ENCODE measurements at places on chromosomes 3 and 15. TPM values are rescaled to one million over a fixed set of nuclear protein-coding genes. Genes with fewer than 3 reads are reported as not detected.
A peak's percentile ranks its signal among the peaks of the same experiment; 100 is the strongest.

The PLSCR5 gene
- not detected for total RNA-seq

The SLC22A14 gene
- not detected for total RNA-seq

The ADGRG7 gene
- not detected for total RNA-seq

The SFMBT1 gene
- 8.0 TPM for total RNA-seq

- DNase-seq = no peak
Observed at GRCh38 chr3:14772533-14773138, 46.1 kb upstream of the FGD5 start.

DNA sequence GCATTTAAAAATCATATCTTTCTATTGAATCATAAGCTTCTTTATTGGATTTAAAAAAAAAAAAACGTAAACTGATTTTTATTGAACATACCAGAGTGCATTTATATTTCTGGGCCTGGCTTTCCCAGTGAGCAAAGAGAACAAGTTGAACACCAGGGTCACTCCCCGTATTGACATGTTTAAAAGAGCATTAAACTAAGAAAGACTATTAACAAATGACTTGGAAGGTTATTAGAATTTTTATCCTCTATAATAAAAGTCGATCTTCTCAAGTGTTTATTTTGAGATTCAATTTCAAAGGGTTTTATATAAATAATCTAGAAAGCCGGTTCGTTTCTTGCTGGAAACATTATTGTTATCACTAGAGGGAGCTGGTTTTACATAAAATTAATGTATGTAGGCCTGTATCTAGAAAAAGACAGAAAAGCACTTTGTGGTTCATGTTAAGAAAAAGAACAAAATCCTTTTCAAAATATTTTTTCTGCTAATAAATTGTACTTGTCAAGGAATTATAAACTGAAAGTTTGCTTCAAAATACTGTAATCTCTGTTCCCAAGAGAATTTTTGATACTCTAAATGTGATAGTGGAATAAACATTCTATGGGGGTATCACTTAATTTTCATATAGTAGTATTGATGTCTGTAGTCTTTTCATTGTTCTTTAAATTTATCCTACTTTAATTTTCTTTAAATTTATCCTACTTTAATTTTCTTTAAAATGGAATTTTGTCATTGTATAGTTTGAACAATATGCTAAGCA is 321.8 kb upstream of the MME start:
- peak; percentile 39 for DNase-seq

DNA sequence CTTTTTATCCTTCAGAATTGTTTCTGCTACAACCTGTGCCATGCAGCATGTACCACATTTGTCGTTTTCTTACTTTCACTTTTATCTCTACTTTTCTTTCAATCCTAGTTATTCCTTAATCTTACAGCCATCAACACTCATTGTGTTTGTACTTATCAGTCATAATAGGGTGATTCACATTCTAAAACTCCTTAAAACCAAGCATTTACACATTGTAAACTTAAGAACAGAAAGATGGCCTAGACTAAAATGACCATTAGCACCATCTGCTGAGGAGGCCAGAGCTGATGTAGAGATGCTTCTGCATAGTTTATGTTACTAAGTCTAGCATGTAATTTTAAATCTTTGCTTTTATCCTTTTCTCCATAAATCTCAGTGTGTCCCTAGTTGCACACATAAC is 25.5 kb downstream of the EIF2AK4 start:
- no peak for DNase-seq

DNA sequence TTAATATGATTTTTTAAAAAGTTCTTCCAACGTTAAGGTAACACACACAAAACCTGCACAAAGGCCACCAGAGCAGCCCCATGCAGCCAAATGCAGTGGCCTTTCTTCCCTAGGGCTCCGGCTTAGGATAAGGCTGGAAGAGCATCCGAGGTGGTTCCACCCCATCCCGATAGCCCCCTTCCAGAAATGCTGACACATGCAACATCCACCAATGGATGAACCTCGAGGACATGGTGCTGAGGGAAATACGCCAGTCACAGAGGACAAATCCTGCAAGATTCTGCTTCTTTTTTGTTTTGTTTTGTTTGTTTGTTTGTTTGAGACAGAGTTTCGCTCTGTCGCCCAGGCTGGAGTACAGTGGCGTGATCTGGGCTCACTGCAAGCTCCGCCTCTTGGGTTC is 199.3 kb upstream of the NSMCE3 start:
- no peak for DNase-seq

DNA sequence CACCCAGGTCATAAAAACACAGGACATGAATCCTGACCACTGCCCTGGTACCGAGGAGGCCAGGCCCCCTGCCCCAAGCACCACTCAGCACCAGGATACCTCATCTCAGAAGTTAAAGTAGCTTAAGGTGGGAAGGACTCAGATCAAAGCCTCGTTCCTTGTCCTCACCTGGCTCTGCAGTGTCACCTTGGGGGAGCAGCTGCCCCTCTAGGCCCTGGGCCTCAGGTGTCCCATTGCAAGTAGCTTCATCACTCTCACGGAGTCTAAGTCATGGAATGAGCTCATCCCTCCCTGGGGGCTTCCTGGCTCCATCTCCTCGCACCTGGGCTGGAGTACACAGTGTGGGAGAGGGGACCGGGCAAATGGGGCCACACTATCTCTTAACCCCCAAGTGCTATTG is 148.0 kb downstream of the TPRA1 start:
- DNase-seq = no peak
